ENCODE measurements at places on chromosomes 12 and 14.

- no peak for DNase-seq
Measured at GRCh38 chr14:34538871-34539406, 562 bp downstream of the EAPP start.

DNA sequence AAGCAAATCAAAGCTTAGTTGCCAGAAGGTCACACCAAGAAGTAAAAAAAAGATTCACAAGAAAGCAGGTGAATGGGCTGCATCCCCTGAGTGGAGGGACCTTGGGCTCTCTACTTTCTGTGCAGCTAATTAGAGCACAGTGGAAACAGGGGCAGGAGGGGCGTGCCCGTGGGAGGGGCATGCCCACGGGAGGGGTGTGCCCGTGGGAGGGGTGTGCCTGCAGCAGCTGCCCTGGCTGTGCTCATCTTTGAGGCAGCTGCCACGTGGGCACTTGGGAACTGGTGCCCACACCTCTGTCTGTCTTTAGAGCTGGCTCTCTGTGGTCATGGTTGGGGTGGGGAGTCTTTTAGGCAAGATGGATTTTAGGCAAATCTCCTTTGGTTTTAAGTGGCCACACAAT is 60.0 kb downstream of the EML1 start:
- no peak for DNase-seq

- DNase-seq, result peak; percentile 92
Measured at GRCh38 chr12:95623554-95624170, 72.4 kb upstream of the USP44 start.

GRCh38 chr12:5745251-5745888 is 199.7 kb downstream of the ANO2 start:
- peak; percentile 61 for DNase-seq

- DNase-seq, result peak; percentile 90
Measured at GRCh38 chr12:88896958-88897357, 316.7 kb upstream of the KITLG start.

GRCh38 chr14:52856139-52856538 is 64.7 kb upstream of the GNPNAT1 start:
- DNase-seq, result no peak

DNA sequence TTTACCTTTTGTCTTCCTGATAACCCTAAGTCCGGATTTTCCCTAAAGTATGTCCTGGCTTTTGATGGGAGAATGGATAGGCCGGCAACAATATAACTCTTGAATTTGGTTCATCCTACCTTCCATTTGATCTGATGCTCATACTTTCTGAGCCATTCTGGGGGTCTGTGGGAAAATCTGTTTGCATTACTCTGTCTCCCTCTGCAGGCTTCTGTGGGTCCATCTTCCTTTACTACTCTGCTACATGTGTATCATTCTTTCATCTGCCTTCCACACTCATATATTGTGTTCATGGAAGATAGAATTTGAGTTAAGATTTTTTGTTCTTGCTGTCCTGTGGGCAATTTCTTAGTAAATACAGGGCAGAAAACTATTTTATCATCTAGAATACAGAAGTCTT is 101.5 kb downstream of the NAV3 start:
- DNase-seq, result no peak

DNA sequence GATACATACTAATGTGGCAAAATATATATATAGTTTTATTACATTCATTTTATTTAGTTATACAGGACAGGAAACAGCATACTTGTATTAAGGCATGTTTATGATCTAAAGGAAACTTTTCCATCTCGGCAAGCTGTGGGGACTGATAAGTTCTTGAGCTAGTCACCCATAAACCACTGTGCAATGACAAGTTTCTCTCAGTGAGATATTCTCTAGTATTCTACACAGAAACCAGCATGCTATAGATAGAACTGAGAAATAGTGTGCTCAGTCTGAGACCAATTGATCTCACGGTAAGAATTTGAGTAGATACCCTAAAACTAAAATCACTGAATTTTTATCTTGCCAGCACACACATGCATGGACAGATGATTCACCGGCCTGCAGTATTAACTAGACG is 717.6 kb upstream of the NOVA1 start:
- no peak for DNase-seq

DNA sequence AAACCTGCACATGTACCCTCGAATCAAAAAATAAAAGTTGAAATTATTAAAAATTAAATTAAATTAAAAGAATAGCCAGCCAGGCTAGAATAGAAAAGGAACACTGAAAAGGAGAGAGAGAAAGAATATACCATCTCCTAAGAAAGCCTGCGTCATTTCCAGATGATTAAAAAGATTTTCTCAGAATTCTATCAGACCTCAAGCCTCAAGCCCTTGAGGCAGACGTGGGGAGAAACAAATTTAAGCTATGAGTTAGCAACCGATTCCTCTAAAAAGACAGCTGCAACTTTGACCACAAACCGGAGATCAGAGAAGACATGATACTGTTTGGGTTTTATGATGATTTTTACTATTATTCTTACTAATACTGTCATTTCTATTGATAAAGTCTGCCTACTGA is 138.3 kb downstream of the KSR2 start:
- DNase-seq, result peak; percentile 73

GRCh38 chr12:90260136-90260535 is 551.5 kb upstream of the ATP2B1 start:
- DNase-seq, result no peak

DNA sequence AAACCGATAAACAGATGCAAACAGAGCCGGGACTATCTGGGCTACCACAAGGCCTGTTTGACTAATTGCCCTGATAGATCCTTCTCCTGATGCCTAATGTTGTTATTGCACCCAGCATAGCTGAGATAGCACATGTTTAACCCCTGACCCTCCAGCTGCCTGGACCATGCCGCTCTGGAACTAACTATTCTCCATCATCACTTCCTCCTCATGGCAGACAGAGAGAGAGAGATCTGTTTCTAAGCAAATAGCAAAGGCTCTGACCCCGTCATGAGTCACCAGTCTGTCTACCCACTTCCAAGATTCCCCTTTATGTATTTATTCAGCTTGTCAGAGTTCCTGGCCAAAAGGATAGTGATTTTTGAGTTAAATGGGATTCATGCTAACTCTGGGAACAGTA is 58.2 kb upstream of the FLRT2 start:
- peak; percentile 94 for DNase-seq

GRCh38 chr12:7444076-7444475 is at the start of gene CD163L1:
Gene CD163L1, minus strand, starts transcription at chr12:7444153. Its CDS starts 26 bp downstream, at chr12:7444127.
- no peak for DNase-seq

GRCh38 chr12:108302403-108303311 is 36.5 kb downstream of the CMKLR1 start:
- DNase-seq, result peak; percentile 50

DNA sequence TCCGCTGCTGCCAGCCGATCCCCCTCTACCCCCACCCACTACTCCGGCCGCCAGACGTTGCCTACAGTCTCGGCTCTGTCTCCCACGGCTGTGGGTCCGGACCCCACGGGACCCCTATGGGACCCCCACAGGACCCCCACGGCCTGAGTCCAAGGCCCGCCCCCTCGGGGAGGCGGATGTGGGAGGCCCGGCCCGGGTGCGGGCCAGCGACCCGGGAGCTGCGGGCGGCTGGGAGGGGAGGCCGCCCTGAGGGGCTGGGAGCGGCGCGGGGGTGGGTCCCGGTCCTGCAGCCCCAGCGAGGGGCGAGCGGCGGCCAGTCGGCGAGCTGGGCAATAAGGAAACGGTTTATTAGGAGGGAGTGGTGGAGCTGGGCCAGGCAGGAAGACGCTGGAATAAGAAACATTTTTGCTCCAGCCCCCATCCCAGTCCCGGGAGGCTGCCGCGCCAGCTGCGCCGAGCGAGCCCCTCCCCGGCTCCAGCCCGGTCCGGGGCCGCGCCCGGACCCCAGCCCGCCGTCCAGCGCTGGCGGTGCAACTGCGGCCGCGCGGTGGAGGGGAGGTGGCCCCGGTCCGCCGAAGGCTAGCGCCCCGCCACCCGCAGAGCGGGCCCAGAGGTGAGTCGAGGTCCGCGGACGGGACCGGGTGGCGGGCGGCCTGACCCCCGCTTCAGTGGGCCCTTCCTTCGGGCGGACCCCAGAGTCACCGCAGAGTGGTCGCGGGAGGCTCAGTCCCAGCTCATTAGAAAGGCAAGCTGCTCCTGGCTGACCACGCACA is at the start of gene ACVRL1:
Gene ACVRL1, plus strand, starts transcription at position 422 of the 773 bp plus-strand sequence. CDS start 4,971 bp downstream, outside the sequence.
- no peak for DNase-seq

DNA sequence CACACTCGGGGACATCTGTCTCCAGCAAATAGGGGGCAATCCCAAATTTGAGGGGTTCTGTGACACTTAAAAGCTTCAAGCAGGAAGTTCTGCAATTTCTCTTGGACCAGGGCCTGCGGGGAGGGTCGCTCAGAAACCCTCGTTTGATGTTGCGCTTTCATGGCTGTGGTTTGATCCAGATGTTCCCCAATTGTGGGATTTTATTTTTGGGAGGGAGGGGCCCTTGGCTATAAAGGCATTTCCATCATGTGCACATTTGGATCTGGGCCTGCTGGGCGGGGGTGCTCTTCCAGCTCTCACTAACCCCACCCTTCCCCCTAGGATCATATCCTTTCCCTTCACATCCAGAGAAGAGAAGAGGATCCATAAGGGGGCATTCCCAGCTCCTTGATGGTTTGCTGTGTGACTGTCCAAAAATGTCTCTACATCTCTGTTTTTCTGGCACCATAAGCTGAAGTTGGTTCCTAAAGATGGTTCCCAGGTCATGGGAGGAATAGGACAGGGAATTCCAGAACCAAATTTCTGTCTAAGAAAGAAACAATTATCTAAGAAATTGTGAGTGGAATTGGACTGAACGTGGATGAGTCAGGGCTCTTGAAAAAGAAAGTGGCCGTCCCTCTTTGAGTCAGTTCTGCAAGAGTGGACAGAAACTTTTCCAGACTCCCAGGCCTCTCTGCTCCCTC is 47.2 kb downstream of the SMUG1 start:
- DNase-seq, result no peak

- no peak for DNase-seq
Measured at GRCh38 chr14:23487216-23487615, 17.7 kb downstream of the NGDN start.

DNA sequence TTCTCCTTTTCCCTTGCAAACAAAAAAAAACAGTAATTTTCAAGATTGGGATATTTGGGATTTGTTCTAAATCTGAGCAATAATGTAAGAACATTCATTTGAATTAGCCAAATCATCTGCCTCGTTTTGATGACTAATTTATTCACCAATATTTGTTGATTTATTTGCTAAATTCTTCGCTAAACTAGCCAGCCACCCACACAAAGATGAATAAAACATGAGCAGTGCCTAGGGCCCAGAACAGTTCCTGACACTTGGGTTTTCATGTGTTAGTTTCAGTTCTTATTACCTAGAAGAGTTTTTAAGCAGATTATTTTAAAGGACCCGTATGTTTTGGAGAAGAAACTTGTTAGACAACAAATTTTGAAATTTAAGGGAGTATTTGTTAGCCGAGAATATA is 1.4 kb downstream of the ETNK1 start:
- DNase-seq, result peak; percentile 11

DNA sequence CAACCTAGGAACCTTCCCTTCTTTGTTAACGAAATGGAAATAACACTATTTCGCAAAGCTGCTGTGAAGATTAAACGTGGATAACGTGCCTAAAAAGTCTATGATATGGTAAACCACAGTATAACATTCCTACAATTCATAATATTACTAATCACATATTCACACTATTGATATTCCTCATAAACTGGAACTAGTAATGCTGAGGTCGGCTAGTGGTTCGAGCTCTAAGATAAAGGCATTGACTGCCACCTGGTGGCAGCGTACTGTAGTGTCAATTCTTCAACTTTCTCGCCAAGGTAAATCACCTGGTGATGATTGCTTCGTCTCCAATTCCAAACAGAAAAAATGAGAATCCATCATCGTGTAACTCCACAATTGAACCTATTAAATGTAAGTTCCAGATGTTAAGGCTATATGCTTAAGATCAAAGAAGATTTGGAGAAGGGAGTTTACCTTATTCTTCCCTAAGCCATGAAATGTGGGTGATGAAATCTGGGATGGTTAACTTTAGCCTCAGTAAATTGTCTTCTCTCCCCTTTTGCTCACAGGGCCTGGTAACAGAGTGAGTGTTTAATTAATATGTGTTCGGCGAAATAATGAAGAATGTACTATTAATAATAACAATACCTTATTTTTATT is 197.5 kb upstream of the TMEM132C start:
- DNase-seq, result peak; percentile 68

DNA sequence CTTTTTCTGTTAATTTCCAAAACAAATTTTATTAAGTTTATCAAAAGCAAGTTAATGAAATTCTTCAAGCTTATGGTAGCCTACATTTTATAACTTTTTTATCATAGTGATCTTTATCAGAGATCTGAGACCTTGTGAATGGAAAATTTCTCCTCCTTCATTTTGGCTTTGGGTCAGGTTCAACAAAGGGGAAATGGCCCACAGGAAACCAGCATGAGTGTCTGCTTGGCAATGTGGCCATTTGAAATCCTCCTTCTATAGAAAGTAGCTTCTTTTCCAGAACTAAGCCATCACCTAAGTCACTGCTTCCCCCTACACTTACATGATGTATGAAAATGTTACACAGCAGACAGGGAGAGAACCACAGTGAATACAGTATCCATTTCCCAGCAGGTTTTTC is 1.6 kb downstream of the RHOJ start:
- DNase-seq, result peak; percentile 42

- DNase-seq, result peak; percentile 71
Measured at GRCh38 chr14:32657081-32657480, 281.6 kb upstream of the NPAS3 start.

DNA sequence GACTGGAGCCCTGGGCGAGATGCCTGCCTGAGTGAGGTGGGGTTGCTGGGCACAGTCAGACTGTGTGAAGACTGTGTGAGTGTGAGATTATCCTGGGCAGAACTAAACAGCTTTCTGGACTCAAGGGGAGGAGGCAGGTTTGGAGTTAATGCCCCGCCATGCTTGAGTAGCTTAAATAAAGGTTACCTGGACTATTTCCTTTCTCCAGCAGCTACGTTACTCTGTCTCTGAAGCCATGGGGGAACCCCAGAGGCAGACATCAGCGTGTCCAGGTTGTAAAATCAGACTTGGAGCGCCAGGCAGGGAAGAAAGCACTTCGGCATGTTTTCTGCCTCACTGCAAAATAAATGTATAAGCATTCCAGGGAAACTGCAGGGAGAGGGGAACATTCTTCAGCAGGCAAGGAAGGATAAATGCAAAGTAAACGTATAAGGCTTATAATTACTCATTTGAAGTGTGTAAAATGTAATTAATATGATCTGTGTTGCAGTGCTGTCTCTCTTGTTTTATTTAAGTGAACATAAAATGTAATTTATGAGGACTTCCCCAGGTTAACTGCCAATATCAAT is 129.7 kb downstream of the CHST11 start:
- DNase-seq, result no peak

GRCh38 chr12:82698708-82699564 is 12.2 kb downstream of the TMTC2 start:
- DNase-seq, result no peak

Measured in fibroblast of skin of back (primary cell).